ENCODE measurements at places on chromosomes 5 and 9.
A peak's percentile ranks its signal among the peaks of the same experiment; 100 is the strongest.

DNA sequence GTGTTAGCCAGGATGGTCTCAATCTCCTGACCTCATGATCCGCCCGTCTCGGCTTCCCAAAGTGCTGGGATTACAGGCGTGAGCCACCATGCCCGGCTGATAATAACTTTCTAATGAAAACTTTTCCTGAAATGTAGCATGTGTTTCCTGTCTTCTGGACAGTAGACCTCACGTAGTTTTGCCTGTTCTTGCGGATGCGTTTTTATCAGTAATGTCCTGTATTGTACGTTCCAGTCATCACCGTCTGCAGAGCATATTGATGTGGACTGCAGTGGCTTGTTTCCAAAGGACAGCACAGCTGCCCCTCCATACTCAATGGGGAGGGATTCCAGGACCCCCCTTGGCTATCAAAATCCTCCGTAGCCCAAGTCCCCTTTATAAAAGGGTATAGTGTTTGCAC, 12.8 kb downstream of the EXOC3 start:
- DNase-seq, result no peak

DNA sequence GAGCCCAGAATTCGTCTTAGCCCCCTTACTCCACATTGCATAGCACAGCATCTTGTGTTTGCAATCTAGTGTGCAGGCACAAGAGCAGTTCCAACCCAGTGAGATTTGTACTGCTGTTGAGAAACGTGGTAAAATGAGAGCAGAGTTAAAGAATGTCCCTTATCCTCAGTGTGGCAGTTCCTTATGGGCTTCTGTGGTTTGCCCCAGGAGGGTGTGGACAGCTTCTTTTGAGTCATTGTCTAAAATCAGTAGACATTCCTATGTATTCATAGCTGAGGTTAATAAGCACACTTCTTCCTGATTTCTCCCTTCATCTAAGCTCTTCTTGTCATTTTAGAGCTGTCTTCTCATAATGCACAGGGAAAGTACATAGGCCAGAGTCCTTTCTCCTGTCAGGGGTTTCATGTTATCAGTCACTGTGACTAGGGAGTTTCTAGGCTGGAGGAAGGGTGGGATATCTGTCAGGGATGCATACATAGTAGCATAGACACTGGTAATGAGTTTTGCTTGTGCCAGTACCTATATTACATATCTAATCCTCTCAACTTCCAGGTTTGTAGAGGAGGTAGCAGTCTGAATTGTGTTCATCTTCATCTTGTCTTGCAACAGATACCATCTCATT, 2.0 kb upstream of the CAVIN4 start:
- no peak for DNase-seq

DNA sequence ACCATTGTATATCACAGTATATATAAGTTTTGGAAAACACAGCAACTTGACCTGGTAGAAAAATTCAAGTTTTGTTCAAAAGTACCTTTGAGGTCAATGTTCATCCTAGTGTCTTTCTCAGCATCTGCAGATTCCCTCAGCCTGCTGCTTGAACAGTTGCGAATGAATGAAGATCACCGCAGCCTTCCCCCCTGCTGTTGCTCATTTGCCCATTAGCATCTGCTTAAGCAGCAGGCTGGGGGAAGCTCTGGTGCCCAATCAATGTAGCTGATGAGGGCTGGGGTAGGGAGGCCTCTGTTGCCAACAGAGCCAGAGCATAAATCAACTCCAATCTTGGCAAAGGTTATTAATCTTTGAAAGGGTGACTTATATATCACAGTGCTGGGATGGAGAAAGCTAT, 586.5 kb upstream of the PTPRD start:
- no peak for DNase-seq

DNA sequence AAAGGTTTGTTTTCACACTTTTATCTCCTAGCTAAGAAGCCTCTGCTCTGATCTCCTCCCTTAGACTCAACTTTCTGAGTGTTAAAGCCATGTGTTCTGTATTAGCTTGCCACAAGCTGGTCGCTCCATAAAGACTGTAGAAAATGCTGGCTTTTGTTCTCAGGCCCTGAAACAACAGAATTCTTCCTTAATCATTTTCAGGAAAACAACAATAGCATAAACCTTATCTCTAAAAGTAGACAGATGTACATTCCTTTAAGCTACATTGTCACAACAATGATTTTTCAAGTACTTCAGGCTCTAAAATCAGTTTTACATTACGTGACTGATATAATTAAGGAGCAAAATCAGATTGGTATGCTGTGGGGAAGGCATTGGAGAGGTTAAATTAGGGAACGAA, 41.9 kb downstream of the VCAN start:
- DNase-seq, result no peak

DNA sequence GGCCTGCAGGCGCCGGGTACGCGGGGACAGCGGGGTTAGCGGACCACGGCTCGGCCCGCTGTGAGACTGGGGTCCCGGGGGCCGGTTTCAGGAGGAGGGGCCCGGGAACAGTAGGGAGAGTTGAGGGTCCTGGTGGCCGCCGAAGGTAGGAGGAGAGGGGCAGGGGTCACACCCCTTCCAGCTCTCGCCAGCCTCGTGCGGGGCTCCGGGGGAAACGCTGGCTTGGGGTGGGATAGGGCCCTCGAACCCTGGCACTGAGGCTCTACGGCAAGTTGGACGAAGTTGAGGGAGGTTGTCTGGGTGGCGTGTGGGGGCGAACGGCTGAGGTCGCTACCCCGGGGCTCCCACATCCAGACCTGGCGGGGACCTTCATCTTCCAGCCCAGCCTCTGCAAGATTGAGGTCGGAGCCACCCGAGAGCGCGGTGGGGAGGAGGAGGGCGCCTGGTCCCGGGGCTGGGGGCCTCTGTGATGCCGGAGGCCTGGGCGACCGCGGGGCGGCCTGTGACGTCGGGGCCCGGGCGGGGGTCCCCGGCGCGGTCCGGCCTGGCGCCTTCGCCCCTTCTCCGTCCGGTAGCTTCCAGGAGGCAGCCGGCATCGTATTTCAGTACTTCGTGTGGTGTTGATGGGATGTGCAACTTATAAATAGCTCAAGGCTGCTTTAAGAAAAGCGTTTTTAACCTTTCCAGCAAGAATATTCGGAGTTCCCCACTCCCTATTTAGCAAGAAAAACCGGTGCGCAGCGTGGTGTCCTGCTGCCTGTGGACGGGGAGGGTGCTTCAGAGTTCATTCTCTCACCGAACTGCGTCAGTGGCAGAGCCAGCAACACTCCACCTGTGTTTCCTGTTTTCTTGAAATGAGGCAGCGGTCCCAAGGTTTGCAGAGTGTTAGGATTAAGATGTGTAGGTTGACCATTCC, 902 bp downstream of the HABP4 start:
- no peak for DNase-seq

DNA sequence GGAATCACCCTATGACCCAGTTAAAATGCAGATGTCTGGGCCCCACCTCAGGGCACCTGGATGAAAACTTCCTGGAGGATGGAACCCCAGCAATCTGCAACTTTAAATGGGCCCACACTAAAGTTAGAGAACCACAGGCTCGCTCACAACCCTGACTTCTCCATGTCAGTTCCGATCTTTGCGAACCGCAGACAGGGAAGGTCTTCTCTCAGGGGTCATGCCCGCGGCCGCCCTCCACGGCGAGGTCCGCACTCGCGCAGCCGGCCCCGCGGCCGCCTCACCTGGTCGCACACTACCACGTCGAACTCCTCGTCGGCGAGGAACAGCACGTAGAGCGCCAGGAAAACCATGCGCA, 499 bp downstream of the ALG2 start:
- DNase-seq, result no peak

- DNase-seq, result no peak
Observed at GRCh38 chr5:4901924-4902323, 238.2 kb upstream of the ADAMTS16 start.

DNA sequence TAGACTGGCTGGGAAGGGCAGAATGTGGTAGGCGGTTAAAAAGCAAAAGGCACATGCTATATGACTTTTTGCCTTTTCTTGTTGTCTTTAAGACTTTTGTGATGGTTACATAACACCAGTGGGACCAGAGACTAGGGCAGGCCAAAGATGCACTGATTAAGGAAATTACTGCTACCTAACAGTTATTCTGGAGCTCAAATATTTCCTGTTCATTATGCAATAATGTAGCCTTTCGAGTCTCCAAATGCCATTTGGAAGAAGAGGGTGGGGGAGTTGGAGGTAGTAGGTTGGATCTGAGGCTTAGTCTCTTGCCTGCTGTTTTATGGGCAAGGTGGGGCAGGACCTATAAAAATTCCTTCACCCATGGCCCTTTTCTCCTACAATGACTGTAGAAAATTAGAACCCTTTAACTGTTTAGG, 51.7 kb downstream of the SH3GL2 start:
- DNase-seq, result peak; percentile 81

DNA sequence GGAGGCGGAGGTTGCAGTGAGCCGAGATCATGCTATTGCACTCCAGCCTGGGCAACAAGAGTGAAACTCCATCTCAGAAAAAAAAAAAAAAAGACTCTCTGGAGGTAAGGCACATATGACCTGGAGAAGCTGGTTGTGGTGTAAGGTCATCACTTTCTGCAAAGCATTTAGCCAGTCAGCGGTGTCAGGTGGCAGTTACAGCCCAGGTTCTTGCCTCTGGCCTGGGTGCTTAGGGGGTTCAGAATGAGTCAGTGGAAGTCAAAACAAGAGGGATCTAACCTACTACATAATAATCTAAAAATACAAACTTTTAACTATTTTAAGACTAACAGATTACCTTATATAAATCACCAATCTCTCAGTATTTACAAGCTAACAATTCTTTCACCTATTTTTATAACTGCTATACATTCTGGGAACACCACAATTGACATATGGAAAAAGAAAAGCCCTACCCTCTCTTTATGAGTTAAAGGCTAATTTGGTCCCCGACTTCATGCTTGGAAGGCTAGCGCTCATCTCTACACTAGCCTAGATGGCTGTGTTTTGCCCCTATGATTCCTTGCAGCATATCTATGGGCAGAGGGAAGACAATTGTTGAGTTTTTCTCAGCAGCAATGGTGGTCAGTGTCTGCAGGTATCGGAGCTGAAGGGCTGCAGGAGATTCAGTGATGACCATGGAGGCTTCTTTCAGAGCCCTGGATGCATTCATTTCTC, 29.2 kb downstream of the STOM start:
- DNase-seq, result no peak

- DNase-seq, result no peak
Observed at GRCh38 chr5:135396459-135397055, 2.5 kb downstream of the MACROH2A1 start.

GRCh38 chr5:149432911-149433401, 53.9 kb upstream of the IL17B start:
- DNase-seq, result no peak

DNA sequence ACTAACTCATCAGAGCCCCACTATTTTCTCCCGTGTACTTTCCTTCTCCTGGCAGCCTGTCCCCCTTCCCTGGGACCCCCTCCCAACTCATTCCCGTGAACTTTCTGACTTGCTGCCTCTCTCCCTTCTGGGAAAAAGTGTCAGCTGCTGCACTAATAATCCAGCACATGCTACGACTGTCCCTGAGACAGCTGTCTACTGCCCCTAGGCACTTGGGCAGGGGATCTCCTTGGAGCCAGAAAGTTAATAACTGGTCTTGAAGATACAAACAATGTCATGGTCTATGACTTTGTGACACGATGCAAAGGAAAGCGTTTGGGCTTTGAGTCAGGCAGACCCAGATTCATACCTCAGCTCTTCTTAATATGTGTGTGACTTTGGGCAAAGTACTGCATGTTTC, 10.1 kb upstream of the RNF183 start:
- DNase-seq, result no peak

GRCh38 chr5:163502521-163502920, 2.9 kb upstream of the MAT2B start:
- DNase-seq, result no peak

- no peak for DNase-seq
Observed at GRCh38 chr9:134982311-134982710, 64.6 kb upstream of the FCN1 start.

- no peak for DNase-seq
Observed at GRCh38 chr9:91073049-91073810, 271.6 kb downstream of the SYK start.

DNA sequence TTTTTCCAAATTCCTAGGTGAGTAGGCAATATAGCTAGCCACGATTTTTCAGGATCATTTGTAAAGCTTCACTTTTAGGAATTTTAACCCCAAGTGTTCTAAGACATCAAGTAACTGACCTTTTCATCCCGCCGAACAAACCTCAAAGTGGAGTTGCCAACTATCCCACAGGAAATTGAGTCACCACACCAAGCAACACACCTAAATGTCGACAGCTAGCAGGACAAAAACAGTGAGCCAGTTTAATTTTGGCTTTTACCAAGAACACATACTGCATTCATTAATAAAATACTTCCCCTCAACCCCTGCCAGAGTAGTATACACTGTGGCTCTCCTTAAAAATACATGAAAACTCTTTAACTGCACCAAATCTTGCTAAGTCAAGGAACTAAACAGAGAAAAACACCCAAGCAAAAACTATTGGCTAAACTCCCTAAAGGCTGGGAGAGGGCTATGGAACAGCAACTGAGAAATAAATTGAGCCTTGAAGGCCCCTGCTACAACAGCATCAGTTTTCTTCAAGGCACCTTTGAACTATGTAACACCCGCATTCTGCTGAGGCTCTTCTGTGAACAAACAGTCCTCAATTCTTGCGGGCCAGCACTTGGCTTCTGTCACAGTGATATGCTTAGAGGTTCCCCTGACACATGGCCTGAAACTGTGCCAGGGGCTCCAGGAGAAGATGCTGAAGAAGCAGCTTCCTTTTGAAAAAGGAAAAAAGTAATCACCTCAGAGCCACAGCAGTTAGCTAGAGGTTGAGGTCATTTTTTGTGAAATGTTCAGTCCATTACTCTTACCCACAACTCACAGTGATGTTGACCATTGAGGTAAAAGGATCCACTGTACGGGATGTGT, 459.6 kb downstream of the RAB3C start:
- DNase-seq, result peak; percentile 59

DNA sequence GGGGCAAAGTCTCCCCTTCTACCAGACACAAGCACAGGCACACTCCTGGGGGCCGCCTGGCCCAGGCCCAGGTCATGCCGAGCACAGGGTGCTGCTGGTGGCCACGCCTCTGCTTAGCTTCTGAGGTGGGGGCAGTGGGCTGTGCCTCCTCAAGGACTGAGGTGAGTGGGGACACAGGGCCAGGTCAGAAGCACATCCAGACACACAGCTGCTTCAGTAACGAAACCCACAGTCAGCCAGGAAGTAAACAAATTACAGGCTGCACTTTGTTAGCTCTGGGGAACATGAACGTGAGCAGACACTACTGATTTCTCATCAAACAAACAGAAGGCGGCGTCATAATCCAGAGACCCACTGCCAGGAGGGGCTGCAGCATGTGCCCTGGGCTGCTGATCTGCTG, 192.4 kb downstream of the HSPA4 start:
- no peak for DNase-seq

- DNase-seq, result no peak
Observed at GRCh38 chr5:67166460-67167285, 29.9 kb downstream of the CD180 start.

DNA sequence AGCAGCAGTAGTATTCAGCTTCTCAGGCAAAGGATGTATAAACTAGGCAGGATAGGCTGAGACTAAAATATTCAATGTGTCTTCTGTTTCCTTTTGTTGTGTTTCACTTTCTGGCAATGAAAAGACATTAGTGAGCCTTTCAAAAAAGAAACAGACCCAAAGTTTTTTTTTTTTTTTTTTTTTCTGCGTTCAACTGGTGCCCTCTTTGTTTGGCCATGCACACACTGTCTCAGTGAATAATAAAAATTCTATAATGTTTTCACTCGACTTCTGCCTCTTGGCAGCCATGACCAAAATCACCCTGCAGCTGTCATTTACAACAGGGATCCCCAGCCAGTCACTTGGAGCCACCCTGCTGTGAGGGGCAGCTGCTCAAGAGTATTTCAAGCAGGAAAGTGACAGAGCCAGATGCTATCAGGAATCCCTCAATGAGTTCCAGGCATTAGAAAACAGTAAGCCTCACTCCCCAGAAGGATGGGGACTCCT, 44.0 kb upstream of the MAN2A1 start:
- no peak for DNase-seq

- DNase-seq, result no peak
Observed at GRCh38 chr9:129140397-129141065, 29.3 kb downstream of the PTPA start.

All from HFF-Myc (cell line).